SJCRH30 (cell line): ENCODE measurements at places on chromosomes 13 and 19. TPM values are rescaled to one million over a fixed set of nuclear protein-coding genes. Genes with fewer than 3 reads are reported as not detected.

DNA sequence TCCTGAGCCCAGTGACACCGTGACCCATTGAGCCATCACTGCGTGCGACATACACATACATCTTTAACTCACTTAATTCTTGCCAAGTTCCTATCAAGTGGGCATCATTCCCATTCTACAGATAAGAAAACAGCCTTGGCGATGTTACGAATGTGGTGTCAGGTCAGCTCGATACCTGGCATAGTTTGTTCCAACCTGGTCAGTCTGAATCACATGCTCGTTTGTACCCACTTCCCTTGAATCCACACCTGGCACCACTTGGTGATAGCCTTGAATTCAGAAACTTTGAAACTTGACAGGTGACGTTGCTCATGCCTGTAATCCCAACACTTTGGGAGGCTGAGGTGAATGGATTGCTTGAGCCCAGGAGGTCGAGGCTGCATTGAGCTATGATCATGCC is 59.1 kb downstream of the SLC7A9 start:
- DNase-seq = no peak

GRCh38 chr19:30305346-30306060 is 66.7 kb upstream of the ZNF536 start:
- DNase-seq = no peak

- DNase-seq = no peak
These were observed 8.8 kb downstream of the PPP2R1A start for GRCh38 chr19:52198678-52199077.

- no peak for DNase-seq
These were observed 37.6 kb upstream of the FLT1 start for GRCh38 chr13:28532388-28533124.

ADM5 gene
- total RNA-seq = 5.5 and 7.7 TPM in 2 replicates

TNFSF9 gene
- total RNA-seq = not detected in 2 replicates
